ENCODE measurements at places on chromosomes 7 and 10.

GRCh38 chr10:78475437-78475836 is 441.8 kb downstream of the RPS24 start:
- DNase-seq = no peak

DNA sequence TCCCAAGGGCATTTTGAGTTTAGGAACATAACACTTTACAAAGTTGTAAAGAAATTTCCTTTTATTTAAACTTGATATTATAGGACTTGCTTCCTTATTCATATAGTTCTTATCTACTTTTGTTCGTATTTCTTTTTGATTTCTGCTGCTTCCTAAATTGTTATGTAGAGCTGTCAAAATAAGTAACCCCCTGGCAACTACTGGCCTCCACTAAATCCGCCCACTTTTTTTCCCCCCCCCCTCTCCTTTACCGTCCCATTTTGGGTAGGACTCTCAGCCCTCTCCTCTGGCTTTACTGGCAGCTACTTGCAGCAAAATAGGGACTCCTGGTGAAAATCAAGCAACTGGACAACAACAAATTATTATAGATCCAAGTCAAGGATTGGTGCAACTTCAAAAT is 1.1 kb downstream of the SP4 start:
- no peak for DNase-seq

GRCh38 chr10:106338486-106338885 is 826.0 kb downstream of the SORCS1 start:
- DNase-seq = no peak

GRCh38 chr10:61786728-61787127 is 114.8 kb upstream of the ARID5B start:
- peak; percentile 19 for DNase-seq

- no peak for DNase-seq
Observed at GRCh38 chr10:11156480-11156879, 138.8 kb downstream of the CELF2 start.

GRCh38 chr7:24718977-24719491 is 38.2 kb downstream of the GSDME start:
- no peak for DNase-seq

GRCh38 chr7:91020636-91021385 is 243.4 kb upstream of the FZD1 start:
- no peak for DNase-seq

GRCh38 chr7:26005683-26006410 is 146.2 kb upstream of the NFE2L3 start:
- DNase-seq = no peak

DNA sequence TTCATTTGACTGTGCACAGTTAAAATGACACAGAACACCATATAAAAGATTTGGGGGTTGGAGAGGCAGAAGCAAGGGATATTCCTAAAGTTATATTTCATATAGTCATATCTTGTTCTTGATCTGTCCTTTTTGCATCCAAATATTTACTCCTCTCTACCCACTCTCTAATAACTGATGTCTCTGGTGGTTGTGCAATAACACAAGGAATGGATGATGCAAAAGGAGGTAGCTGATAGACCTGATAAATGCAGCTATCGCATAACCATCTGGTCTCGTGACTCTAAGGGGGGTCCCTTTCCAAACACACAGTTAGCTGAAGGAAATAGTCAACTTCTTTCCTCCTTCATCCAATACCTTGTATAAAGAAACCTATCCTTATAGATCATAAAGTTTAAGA is 123.1 kb downstream of the POLR1F start:
- no peak for DNase-seq

- no peak for DNase-seq
Observed at GRCh38 chr10:132381741-132382140, 15.3 kb upstream of the PWWP2B start.

- no peak for DNase-seq
Observed at GRCh38 chr7:135976312-135977006, 700 bp downstream of the MTPN start.

DNA sequence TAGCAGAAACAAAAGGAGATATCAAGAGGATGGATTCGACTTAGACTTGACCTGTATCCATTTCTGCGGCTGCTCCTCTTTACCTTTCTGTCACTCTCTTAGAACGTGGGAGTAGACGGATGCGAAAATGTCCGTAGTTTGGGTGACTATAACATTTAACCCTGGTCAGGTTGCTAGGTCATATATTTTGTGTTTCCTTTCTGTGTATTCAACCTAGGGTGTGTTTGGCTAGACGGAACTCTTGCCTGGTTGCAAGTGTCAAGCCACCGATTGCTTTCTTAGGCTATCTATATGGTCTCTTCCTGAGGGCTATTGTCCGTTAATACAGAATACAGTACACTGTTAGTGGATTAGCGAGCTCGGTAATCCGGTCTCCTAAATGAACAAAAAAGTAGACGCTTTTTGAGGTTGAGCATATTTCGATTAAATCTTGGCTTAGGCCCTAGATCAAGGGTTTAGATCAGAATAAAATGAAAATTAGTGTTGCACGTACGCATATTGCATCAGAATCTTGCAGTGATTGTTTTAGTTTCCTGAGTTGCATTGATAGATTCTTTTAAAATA is 1.2 kb downstream of the PTEN start:
- DNase-seq = no peak

GRCh38 chr10:1360558-1361164 is 304.5 kb downstream of the WDR37 start:
- DNase-seq = no peak

DNA sequence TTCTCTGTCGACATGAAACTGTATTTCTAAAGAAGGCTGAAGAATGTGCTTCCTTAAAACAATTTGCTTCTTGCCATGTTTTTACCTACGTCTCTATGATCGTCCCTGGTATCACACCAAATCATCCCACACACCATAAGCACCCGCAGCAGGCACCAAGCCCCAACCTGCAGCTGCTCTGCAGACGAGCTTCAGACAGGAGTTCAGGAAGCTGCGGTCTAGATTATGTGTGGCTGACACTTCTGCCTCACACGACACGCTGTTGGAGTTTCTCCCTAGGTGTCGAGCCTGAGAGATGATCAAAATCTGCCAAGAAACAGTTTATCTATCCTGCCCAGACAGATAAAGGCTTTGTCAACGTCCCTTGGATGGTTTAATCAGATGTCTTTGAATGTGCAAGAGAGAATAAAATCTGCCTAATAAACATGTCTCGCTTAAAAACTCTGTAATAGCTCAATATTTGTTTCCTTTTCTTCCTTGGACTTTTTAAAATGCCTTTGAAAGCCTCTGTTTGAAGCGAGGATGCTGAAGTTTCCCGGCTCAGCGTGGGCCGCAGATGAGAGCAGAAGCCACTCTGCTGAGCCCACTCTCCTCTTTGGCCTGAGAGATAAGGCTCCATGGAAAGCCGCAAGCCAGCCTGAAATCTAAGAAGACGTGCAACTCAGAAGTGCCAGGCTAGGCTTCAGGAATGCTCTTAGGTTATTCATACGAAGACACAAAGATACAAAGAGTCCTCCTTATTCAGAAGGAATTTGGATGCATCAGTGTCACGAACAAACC is 158.3 kb upstream of the PFKP start:
- DNase-seq = no peak

DNA sequence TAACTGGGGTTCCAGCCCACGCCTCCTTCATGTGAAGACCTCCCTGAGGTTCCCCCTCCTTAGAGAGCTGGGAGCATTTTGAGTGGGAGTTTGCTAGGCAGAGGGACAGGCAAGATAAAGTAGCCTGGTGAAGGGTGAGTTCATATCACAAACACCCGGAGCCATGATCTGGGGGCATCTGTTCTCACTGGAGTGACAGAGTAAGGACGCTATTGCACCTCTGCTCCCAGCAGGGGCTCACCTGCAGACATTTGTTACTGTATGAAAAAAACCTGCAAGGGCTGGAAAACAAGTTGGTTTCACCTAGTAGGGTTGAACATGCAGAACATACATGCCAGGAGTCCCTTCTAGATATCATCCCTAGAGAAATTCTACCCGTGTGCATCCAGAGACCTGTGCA is 88.4 kb downstream of the CARD11 start:
- no peak for DNase-seq

GRCh38 chr10:130432271-130432670 is 296.1 kb downstream of the GLRX3 start:
- DNase-seq = no peak

DNA sequence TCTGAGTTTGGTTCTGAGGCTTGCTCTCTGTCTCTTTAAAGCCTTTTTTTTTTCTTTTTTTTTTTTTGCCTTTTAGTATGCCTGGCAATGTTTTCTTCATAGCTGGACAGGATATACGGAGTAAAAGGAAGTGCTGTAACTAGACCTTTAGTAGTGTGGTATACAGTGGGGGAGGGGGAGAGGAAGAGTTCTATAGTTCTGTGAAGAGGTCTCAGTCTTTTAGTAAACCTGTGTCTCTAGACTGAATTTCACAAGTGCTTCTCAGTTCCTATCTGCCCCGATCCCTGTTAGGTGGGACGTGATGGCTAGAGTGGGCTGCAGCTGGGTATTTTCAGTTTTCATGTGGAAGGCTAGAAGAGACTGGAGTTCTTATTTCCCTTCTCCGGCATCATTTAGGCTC is 3.1 kb upstream of the ABCC2 start:
- DNase-seq = peak; percentile 78

GRCh38 chr10:71075086-71075758 is 137.1 kb upstream of the UNC5B start:
- DNase-seq = no peak

DNA sequence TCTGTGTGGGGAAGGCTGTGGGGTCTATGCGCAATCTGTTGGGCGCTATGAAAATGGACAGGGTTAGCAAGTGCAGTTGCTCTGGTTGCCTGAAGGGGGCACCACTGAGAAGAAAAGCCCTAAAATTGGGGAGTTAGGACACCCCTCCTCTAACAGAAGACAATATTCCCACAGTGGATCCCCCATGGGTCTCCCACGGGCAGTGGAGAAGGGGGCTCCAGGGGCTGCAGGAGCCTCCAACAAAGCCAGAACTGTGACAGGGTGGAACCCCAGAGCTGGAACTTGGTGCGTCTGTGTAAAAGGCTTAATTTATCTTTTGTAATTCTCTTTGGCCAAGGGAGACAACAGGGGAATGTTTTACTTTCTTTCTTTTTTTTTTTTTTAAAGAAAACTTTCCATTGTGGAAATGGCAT is 12.5 kb upstream of the COL13A1 start:
- no peak for DNase-seq

DNA sequence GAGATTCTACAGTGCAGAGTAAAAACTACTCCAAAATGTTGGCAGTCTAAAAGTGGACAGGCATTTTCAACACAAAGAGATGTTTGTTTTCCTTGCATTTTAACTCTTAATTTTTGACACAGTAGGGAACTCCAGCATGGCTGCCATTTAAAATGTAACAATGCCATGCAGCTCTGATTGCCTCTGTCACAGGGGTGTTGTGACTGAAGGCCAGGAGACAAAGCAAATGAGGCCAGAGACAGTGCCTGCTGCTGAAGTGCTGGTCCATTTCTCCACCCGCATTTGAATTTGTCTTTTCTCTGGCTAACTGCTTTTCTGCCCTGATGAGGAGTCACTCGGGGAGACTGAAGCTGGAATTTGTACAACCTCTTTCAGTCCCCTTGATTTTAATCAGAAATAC is 710.6 kb upstream of the GALNT17 start:
- no peak for DNase-seq

DNA sequence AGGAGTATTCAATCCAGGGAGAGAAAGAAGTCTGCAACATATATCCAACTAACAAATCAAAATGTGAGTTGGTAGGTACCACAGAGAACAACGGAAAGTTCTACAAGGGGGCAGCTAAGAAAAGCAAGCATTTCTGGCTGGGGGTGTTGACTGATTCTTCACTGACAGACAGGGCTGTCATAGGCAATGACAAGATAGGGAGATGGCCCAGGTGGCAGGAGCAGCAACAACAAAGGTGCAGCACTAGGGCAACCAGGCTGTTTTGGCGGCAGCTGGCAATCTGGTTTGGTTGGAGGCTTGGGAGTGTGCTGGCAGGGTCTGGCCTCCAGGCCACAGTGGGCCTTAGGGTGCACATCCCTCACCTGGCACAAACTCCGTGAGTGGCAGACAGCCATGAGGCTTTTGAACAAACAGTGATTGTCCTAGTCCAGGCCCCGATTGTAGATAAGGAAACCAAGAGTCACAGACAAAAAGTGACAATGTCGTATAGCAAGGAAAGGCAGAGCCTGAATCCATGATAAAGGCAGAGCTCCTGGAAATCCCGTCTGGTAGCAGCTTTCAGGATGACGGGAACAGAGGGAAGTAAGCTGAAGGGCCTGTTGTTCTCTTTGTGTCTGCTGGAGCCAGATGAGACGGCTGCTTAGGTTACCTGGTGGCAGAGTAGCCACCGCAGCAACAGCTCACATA is 28.4 kb downstream of the DPCD start:
- DNase-seq = no peak

- DNase-seq = no peak
Observed at GRCh38 chr10:1127629-1128028, 71.4 kb downstream of the WDR37 start.

DNA sequence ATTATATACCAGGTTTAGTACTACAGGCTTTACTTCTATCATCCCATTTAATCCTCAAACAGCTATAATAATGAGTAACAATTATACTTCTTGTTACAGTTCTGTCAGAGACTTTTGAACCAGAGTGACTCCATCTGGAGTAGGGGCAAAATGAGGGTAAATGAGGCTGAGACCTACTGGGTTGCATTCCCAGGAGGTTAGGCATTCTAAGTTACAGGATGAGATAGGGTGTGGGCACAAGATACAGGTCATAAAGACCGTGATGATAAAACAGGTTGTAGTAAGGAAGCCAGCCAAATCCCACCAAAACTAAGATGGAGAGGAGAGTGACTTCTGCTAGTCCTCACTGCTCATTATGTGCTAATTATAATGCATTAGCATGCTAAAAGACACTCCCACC is 3.9 kb downstream of the YME1L1 start:
- DNase-seq = no peak

DNA sequence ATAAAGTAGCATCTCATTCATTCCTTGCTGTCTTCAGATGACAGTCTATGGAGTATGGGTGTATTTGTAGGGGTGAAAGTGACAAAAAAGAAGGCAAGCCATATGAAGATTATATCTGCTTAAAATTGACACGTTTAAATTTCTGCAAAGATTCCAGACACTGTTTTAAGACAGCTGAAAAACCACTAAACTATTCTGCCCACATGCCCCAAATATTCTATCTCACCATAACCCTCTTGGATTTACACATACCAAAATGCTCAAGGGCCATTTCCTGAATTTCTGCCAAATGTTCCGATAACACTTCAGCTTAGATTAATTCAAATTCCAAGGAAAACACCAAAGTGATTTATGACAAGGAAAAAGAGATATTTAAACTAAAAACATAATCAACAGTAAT is 99.9 kb upstream of the IL6 start:
- DNase-seq = no peak

DNA sequence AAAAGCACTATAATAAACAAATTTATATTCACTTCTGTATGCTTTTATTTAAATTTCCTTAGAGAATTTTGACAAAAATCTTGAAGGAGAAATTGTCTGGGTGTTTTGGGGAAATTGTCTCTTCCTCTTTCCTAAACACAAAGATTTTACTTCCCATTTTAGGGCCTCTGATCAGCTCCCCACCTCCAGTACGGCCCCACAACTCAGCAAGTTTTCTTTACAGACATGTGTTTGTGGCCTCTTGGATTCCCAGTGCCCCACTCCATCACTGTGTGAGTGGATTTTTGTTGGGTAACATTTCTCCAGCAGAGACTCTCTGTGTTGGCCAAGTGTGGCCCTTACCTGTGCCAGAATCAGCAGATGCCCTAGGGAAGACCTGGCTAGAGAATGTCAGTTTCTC is 182.8 kb upstream of the CDC14C start:
- DNase-seq = no peak
